ENCODE measurements at places on chromosomes 13 and 19. TPM values are rescaled to one million over a fixed set of nuclear protein-coding genes. Genes with fewer than 3 reads are reported as not detected.

Gene AZU1
- not detected for total RNA-seq

Gene PRTN3
- total RNA-seq = not detected

Gene RNF113B
- total RNA-seq = not detected

Gene IGFL3
- total RNA-seq = not detected

Gene FGF9
- total RNA-seq = under 0.01 TPM

Gene KLK1
- total RNA-seq = not detected

Gene CERS1
- 0.90 TPM for total RNA-seq

Gene FOXA3
- not detected for total RNA-seq

Gene ZNF846
- 5.3 TPM for total RNA-seq

Gene MUC16
- total RNA-seq = not detected

Gene F7
- under 0.01 TPM for total RNA-seq

Gene MAMSTR
- 0.18 TPM for total RNA-seq

Gene CASP14
- total RNA-seq = not detected

Gene COL4A2
- 97.5 TPM for total RNA-seq

Gene IRGC
- total RNA-seq = not detected

Gene LIM2
- total RNA-seq = not detected

Gene IL12RB1
- not detected for total RNA-seq

Gene LYPD3
- total RNA-seq = not detected

Gene FOXO1
- under 0.01 TPM for total RNA-seq

Gene ATP8A2
- total RNA-seq = 0.28 TPM

Gene FUT2
- total RNA-seq = not detected

Gene APOC1
- total RNA-seq = not detected

Gene KANK3
- not detected for total RNA-seq

Gene ZNF530
- total RNA-seq = 6.6 TPM

Gene RFXAP
- total RNA-seq = 0.83 TPM

Gene LHFPL6
- 24.7 TPM for total RNA-seq

Gene DAND5
- not detected for total RNA-seq

Gene TLE6
- total RNA-seq = under 0.01 TPM

Gene ICAM5
- 3.0 TPM for total RNA-seq

Gene RXFP2
- total RNA-seq = not detected

Gene ZNF844
- total RNA-seq = 12.0 TPM
